ENCODE measurements at places on chromosomes 11 and 22.

DNA sequence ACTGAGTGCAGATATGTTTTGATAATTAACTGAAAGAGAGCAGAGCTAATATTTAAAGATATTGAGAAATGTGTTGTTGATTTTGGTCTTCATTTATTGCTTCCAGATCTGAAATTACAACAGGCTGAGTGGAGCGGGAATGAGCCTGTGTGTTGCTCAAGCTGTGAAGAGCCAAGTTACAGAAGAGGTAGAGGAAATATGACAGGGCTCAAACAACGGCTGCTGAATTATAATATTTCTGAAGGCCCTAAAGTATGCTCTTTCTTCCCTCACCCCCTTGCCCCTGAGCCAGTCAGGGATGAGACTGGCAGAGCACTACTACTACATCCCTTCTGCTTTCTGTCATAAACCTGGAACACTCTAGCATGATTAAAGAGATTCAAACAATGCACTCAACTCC lies 115.6 kb downstream of the FANCF start:
- DNase-seq = no peak

GRCh38 chr11:60753309-60753708 lies 3.4 kb upstream of the MS4A15 start:
- DNase-seq = no peak

DNA sequence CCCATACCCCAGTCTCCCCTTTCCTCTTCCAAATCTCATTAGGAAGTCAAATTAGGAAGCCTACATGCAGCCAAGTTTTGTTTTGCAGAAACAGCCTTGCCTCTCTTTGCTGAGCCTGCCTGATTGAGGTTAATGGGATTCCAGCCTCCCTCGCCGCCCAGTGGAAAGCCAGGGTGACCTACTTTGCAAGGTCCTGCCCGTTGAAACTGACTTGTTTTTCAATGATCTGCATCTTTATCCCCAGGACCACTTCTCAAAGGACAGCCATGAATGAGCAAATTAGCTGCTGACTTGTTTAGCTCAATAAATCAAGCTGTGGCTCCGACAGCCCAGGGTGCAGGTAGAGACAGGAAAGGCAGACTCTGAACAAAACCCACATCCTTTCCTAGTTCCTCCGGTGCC lies 110.4 kb downstream of the RRAS2 start:
- no peak for DNase-seq

DNA sequence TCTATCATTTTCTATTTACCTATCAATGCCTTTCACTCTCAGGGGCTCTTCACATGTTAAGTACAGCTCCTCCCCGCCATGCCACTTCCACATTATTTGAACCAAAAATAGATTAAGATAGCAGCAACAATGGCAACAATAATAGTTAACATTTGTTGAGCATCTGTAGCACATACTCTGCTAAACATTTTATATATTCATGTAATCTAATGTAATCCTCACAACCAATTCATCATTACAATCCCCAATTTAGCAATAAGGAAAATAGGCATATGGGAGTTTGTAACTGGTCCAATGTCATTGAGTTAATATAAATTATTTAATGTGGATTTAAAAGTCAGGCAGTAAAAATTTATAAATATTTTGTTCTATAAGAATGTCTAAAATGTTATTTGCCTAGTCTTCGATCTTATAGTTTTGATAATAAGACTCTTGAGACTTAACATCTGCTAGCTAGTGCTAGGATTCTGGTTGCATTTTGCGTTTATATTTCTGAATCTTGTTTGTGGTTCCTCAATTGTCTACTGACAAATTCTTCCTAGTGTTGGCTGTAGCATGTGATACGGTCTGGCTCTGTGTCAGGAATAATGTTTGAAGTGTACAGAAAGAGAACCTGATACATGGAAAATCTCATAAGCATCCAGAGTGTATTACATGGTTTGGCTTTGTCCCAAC lies 621.5 kb upstream of the LUZP2 start:
- DNase-seq = no peak

GRCh38 chr11:47570651-47571356 lies 5.4 kb downstream of the PTPMT1 start:
- DNase-seq = no peak

- DNase-seq = no peak
These were observed 26.3 kb downstream of the RNF141 start for GRCh38 chr11:10514709-10515108.

DNA sequence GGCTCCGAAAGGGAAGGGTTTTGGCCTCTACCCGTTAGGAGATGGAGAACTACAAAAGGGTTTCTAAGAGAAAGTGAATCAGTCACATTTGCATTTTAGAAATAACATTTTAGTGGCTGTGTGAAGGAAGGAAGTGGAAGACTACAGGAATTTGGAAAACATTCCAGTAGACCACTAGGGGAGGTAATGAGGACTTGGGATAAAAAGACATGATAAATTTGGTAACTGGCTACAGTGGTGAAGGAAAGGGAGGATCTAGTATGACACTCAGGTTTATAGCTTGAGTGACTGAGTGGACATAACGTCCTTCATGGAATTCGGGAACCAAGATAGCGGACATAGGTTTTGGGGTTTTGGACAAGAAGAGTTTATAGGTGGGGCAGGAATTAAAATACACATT lies 7.0 kb upstream of the RRM1 start:
- DNase-seq = no peak

- no peak for DNase-seq
These were observed 539.2 kb downstream of the BUD13 start for GRCh38 chr11:116233561-116233960.

DNA sequence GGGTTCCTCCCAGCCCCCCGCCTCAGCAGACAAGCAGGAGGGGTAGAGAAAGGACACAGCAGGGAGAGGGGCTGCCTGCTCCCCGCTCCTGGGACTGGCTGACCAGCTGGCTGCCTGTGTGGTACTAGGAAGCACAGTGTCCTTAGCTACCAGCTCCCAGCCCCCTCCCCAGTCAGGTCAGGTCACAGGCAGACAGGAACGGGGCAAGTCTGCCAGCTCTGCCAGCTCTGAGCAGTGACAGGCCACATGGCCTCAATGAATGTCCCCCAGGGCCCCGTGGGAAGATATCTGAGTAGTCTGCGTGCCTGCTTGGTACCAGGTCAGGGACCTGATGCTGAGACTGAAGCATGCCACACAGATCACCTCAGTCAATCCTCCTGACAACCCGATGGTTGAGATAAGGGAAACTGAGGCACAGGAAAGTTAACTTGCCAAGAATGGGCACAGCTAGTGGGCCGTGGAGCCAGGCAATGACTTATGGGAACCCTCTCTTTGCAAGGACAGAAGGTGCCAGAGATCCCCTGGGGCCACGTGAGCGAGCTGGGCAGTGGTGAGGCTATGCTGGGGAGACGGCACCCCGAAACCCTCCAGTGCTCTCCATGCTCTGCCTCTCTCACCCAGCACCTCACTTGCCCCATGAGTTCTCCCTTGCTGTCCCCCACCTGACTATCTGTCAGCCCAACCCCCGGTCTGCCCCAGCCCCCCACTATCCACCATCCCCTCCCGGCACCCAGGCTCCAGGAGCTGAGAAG lies 13.8 kb upstream of the MFNG start:
- DNase-seq = no peak

DNA sequence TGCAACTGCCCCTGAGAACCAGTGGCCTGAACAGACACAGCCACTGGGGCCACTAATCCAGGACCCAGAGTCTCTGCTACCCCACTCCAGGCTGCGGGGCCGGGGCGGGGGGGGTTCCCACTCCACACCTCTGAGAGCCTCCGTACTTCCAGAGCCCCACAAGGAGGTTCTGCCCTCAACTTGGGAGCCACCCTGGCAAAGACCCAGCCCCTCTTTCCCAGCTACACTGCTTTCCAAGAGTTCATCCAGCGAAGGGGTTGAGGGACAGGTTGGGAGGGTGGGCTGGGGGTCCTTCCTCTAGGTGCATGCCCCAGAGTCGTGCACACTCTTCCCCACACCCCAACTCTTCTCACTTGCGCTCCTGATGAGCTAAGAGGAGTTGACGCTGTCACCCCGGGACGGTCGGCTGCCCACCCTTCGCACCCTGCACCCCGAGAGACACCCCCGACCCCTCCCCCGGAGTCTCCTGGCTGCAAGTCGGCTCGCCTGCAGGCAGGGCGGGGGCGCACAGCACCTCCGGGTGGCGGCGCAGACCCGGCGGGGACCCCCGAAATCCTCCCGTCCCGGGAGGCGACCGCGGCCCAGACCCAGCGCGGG lies 531 bp downstream of the RAB3IL1 start:
- no peak for DNase-seq

- DNase-seq = no peak
These were observed 592 bp upstream of the NLRX1 start for GRCh38 chr11:119167933-119168332.

DNA sequence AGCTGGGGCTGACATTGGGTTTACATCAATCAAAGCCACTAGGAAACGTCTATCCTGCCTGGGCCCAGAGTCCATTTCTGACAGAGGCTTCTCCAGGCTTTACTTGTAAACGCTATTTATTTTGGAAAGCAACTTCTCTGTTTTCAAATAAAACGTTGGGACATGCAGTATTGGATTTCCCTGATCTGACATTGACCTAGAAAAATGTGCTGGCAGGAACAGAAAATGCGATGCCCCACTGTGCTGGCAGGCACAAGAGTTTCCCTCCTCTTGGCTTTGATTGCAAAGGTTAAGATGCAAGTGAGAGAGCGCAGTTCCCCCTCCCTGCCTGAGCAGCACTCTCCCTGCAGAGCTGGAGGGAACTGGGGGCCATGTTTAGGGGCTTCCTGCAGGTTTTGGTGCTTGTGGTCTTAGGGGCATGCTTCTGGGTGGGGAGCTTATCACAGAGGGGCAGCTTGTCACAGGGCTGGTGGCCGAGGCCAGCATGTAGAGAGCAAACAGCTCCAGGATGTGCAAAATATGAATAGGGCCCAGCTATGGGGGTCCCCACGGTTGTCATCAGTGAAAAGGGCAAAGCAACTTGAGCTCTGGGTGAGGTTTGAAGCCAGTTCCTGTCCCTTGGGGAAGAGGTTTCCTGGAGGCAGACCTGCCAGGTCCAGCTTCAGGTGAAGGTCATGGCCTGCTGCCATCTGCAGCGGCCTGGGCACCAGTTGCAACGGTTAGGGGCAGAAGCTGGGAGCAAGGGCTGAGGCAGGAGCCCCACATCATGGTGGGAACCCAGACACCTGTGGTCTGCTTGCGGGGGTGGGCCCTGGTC lies 42.3 kb upstream of the DKK3 start:
- DNase-seq = no peak

GRCh38 chr22:24599514-24599913 lies 3.5 kb upstream of the GGT1 start:
- no peak for DNase-seq

- DNase-seq = peak; percentile 42
These were observed 101.0 kb downstream of the PTPRJ start for GRCh38 chr11:48081151-48082010.

DNA sequence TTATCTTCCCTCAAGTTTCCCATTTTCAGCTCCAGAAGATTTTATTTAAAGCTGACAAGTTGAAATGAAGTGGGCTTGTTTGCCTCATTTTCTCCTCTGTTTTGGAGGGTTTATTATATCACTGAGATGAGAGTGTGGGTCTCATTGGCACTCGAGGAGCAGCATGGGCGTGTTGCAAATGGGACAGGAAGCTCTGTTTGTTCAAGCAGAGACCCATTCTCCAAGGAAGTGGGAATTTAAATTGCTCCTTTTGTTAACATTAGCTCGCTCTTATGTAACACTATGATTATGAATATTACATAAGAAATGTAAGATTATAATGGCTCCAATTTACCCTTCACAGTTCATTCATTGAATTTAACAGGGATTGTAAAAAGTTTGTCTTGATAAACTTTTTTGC lies 317.7 kb upstream of the CTSC start:
- DNase-seq = no peak

DNA sequence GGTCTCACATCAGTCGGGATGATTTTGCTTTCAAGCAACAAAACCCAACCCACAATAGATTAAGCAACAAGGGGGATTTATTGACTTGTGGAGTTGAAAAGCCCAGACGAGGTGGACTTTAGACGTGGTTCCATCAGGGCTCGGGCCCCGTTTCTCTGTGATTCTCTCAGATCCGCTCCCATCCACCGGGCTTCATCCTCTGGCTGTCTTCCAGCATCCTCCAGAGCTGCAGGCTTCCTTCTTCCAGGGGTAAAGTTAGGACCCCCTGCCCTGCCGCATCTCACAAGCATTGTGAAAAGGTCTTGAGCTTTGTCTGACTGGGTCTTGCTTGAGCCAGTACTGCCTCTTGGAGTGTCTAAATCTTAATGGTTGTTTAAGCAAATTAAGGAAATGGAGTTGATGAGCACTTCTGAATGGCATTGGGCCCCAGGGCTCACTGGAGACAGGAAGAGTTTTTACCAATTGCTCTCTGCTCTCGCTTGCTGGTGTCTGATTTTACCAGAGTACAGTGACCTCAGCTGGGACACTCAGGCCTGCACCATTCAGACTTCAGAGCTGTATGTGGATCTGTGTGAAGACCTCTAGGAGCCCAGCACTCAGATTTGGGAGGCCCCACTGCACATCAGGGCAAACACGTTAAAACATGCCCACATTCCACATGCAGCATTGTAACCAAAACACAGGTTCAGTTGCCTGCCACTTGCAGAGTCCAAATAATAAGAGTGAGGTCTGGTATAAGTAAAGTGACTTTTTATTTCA lies 13.5 kb upstream of the FTH1 start:
- no peak for DNase-seq

GRCh38 chr11:92844197-92844596 lies 125.3 kb upstream of the MTNR1B start:
- DNase-seq = no peak

GRCh38 chr11:77127920-77128691 lies at the start of gene MYO7A:
MYO7A (plus strand) TSS chr11:77128246; CDS start chr11:77130635, 2,389 bp downstream.
- no peak for DNase-seq

DNA sequence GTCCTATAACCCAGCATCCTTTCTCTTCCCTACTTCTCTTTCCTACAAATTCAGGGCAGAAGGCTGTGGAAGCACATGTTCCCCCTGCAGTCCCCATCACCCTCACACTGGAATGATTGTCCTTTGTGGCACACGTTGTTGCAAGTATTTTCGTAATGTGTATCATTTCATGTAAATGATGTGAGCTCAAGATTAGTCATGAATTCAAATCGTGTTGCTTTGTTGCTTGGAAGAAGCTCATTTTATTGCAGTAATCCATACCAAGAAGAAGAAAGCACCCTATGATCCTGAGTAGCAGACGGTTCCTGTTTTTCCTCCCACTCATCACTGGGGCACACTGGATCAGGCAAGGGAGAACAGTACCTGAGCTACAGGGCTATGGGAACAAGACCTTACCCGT lies 173.4 kb downstream of the NCAM1 start:
- DNase-seq = no peak

DNA sequence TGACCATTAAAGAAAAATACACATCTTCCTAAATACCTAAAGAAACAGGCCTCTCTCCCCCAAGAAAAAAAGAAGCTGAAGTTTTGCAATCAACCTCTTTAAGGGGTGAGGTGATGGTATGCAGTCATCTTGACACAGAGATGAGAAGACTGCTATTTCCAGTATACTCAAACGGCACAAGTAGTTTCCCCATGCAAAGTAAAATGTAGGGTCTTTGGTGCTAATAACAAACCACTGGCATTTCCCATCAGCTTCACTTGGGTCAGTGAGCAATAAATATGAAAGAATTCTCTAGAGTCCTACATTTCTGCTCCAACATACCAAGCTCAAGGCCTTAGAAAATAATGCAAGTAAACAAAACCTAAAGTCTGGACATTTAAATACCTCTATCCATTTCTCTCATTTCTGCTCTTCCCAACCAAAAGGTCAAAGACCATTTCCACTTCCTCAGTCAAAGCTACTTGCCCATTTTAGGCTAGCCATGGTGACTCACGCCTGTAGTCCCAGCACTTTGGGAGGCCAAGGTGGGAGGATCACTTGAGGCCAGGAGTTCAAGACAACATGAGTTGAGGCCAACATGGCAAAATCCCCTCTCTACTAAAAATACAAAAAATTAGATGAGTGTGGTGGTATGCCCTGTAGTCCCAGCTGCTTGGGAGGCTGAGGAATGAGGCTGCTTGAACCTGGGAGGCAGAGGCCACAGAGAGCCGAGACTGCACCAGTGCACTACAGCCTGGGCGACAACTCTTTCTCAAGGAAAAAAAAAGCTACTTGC lies 39.5 kb upstream of the CHRNA10 start:
- no peak for DNase-seq
